ENCODE measurements at places on chromosomes 4 and X.

- DNase-seq: no peak
These were observed 998.6 kb downstream of the RPA4 start for GRCh38 chrX:97882306-97882705.

DNA sequence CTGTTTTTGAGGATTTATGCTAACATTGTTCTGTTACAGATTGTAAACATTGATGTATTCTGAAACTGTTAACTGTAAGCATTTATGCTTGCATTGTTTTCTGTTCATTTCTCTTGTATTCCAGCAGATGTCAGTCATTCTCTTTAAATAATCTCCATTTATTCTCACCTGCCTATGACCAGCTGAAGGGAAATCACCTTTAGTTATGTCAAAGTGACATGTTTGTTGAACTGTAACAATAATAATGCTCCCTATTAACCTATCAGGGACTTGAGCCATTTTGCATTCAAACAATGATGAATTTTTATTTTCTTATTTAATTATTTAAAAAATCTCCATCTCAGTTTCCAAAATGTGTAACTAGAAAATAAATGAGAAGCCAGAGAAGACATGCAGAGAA lies 58.0 kb downstream of the SPCS3 start:
- DNase-seq: no peak

GRCh38 chrX:73069365-73070035 lies 9.8 kb downstream of the PABPC1L2A start:
- DNase-seq: no peak

DNA sequence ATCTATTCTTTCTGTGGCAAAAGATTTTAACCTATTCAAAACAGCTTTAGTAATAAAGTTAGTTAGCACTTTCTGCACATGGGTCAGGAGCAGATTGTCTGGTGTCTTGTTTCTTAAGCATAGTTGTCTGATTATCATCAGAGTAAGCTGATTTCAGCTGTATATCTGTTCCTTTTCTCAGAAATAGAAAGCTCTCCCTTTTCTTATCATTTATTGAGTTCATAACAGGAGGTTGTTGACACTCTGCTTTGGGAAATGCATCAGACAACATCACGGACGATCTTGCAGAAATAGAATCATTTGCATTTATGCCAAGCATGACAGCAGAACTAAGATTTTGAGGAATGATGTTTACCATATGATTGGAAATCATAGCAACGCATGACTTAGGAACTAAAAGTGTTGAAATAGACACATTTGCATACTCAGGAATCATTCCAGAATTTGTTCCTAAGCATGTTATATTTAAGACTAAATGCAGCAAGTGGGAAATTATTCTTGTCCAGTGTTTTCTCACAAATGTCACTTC lies 66.7 kb downstream of the RBMX2 start:
- no peak for DNase-seq

GRCh38 chr4:22454955-22455354 lies 60.9 kb downstream of the ADGRA3 start:
- no peak for DNase-seq

DNA sequence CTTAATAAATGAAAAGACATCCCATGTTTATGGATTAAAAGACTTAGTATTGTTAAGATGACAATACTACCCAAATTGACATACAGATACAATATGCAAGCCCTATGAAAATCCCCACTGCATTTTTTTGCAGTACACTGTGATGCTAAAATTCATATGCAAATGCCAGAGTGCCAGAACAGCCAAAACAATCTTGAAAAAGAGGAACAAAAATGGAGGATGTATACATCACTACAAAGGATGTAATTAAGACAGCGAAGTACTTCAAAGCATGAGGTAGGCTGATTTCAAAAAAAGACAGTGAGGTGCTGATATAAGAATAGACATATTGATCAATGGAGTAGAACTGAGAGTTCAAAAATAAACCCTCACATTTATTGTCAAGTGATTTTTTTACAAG lies 47.3 kb downstream of the SATL1 start:
- no peak for DNase-seq

GRCh38 chrX:123976706-123977316 lies 15.3 kb downstream of the STAG2 start:
- no peak for DNase-seq

GRCh38 chr4:39305912-39306677 lies 60.1 kb downstream of the RFC1 start:
- DNase-seq: no peak

DNA sequence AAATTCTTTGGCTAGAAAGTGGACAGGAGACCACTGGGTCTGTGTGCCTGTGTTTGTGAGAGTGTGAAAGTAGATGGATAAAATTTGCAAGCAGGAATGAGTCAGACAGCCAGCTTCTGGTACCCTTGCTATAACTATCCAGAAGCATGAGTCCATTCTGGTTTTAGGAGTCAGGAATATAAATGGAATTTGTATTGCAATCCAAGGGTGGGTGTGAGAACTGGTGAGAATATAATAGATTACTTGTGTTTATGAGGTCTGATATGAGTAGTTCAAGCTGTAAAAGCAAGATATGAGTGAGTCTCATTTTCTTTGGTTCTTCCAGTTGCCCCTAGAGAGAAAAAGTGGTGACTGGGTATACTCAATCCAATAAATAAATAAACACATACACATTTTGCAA lies 212.7 kb upstream of the TAPT1 start:
- DNase-seq: no peak

- DNase-seq: no peak
These were observed 95.0 kb upstream of the CD99 start for GRCh38 chrX:2596045-2596444.

DNA sequence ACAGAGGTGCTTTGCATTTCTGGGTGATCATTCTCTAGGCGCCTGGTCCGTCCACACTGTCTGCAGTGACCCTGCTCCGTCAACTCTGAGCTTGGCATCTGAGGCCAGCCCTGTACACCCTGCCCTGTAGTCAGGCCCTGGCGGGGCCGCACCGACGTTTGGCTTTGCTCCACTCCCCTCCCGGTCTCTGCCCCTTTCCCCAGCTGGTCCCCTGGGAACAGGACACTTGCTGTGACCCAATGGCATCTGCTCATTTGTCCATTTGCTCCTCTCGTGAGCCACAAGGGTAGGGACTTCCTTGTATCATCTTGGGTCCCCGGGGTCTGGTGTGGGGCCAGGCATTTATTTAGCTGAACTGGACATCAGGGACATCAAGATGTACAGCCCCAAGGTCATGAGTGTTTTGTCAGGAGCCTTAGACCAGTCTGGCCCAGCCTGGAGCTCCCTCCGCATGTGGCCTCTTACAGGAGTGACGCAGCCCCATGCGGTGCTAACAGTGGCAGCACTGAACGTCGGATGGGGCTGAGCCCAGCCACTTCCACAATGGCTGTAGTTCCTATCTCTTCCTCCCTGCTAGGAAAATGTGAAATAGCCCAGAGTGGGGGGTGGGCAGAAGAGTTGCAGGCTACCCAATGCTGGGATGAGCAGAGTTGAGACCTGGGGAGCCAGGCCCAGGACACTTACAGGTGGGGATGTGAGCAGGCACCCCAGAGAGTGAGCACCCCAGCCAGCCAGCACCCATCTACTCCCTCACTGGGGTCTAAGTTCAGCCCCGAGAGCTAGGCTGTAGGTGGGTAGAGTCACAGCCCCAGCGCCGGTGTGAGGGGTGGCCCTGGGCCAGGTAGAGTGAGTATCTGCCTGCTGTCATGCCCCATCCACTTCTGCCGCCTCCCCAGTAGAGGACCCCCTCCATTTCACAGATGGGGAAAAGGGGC lies 2.0 kb upstream of the SH3BP2 start:
- peak; percentile 66 for DNase-seq

- no peak for DNase-seq
These were observed 932.0 kb downstream of the C4orf33 start for GRCh38 chr4:130027973-130028372.

DNA sequence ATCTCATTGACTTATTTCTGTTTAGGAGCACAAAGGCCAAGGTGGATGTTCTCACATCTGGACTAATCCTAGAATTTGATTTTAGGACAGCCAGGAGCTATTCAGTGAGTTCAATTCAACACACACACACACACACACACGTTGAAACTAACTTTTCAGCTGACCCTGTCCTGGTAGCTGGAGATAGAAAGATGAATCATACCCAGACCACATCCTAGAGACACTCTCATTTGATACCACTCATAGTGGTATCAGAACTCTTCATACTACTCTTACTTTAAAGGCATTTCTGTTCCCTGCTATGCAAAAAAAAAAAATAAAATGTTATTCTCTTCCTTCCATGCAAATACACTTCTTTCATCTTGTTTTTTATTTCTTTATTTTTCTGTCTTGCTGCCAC lies 36.7 kb downstream of the KLF8 start:
- DNase-seq: no peak

GRCh38 chrX:39988496-39988895 lies 109.3 kb downstream of the BCOR start:
- no peak for DNase-seq

DNA sequence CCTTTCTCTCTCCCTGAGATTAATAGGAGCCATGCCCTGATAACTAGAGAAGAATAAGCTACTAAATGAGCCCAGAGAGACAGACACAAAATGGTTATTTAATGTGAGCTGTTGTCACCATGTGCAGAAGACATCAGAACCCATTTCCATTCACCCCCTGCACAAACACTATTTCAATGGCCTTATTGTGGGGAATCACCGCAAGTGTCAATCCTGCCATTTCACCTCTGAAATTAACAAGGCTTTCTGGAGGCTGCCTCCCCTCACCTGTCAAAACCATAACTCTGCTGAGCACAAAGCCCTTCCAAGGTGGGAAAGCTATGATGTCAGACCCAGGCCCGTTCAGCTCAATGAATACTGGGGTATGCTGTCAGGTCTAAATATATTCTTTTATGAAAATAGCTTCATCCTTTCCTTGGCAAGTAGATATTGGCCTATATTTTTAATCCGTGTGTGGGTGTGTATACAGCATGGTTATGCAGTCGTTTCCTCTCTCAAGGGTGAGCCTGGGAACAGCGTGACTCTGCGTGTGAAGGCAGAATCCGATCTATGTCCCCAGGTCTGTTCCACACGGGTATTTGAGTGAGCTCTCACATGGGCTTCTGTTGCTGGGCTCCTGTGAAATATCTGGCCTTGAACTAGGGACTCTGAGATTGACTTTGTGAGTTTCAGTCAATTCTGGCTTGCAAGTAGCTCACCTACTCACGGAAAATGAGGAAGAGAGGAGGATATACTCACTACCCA lies 266.3 kb downstream of the FBXW7 start:
- no peak for DNase-seq

GRCh38 chr4:139794158-139794954 lies 128.7 kb downstream of the MGST2 start:
- no peak for DNase-seq

GRCh38 chr4:15501941-15502340 lies 32.3 kb downstream of the CC2D2A start:
- DNase-seq: no peak

- DNase-seq: no peak
These were observed 860.9 kb upstream of the LCORL start for GRCh38 chr4:18882468-18882867.

DNA sequence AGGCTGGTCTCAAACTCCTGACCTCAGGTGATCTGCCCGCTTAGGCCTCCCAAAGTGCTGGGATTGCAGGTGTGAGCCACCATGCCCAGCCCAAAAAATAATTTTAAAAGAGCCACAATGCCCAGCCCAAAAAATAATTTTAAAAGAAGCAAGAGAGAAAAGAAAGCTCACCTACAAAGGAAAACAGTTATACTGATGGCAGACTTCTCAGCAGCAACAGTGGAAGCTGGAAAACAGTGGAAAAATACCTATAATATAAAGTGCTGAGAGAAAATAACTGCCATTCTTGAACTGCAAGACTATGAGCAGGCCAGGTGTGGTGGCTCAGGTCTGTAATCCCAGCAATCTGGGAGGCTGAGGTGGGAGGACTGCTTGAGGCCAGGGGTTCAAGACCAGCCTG lies 13.3 kb upstream of the HMGB2 start:
- no peak for DNase-seq

DNA sequence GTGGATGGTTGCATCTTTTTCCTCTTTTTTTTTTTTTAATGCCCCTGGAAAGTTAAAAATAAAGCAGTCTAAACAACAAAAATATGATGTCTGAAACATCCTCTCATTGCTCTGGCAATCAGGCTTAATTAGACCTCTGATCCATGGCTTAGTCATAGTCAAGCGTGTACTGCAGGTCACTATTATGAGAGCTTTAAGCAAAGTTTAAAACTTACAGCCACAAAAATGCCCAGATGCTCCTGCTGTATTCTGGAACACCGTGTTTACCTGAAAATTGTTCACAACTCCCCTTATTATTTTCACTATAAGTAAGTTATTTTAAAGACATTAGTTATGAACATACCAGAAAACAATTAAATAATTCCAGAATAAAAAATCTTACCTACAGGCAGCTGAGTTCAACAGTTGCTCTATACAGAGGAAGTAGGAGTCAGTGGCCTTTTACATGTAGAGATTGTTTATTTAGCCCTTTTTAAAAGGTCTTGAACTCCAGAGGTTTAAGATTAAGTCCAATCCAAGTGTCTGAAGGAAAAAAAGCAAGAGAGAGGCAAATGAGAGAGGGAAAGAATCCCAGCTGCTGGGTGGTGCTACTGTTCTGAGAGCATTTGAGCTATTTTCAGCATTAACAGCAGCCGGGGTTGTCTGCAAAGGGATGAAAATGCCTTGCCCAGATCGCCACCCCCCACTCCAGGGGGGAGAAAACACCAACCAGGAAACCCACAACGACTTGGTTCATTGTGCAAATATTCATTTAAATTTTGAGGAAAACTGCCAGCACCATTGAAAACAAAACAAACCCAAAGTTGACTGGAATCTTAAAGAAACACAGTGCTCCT lies 36.9 kb downstream of the SORBS2 start:
- DNase-seq: peak; percentile 73

DNA sequence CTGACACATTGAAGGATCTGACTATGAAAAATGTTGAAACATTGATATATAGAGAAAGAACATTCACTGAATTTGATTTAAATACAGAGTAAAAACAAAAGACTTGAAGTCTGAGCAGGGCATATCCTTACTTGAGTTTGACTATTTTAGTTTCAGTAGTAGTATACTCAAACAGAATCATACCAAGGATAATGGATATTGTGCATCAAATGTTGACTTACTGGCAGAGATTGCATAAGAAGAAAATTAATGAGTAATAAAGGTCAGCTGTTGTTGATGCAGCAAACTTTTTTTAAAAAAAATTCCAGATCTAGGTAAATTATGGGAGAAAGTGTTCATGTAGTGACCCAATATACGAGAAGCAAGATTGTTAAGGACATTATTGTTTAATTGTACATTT lies 94.5 kb upstream of the APOOL start:
- DNase-seq: no peak

GRCh38 chr4:7062816-7063215 lies 5.0 kb downstream of the GRPEL1 start:
- no peak for DNase-seq

Measured in upper lobe of right lung (tissue), 1 donor.